Lower leg skin (tissue), 4 donors: ENCODE measurements at places on chromosomes 6 and 20. TPM values are rescaled to one million over a fixed set of nuclear protein-coding genes. Genes with fewer than 3 reads are reported as not detected.

The EYA4 gene
- total RNA-seq, result not detected

The MTFR2 gene
- total RNA-seq, result 0.49 TPM

The SLC22A3 gene
- total RNA-seq, result 15.7 TPM

The FERMT1 gene
- total RNA-seq, result 27.3 TPM

The CCN5 gene
- total RNA-seq, result 105 TPM

The PI3 gene
- 0.76 TPM for total RNA-seq

The PDE10A gene
- total RNA-seq, result 0.54 TPM

The UBE2V1 gene
- total RNA-seq, result 105 TPM

The CCN6 gene
- total RNA-seq, result 1.9 TPM
